ENCODE measurements at places on chromosomes 6 and 20.

DNA sequence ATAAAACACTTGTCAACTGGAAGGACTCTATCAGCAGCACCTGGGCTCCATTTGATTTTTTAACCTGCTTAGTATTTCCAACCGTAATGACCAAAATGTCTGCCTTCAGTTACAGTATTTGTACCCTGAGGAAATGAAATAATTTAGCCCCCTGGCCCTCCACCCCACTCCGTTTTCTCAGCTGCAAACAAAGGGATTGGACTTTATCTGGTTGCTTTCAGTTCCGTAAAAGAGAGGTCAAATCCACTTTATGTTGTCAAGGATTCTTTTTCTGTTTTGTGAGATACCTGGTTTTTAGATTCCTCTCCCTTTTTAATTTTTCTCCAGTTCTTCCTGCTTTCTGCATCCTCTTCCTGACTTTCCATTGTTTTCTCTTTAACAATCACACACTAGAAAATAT lies 64.4 kb upstream of the BMP2 start:
- no peak for DNase-seq

- DNase-seq = no peak
Measured at GRCh38 chr6:19690325-19691075, 146.7 kb upstream of the ID4 start.

- no peak for DNase-seq
Measured at GRCh38 chr20:24871480-24872213, 77.4 kb upstream of the CST7 start.

DNA sequence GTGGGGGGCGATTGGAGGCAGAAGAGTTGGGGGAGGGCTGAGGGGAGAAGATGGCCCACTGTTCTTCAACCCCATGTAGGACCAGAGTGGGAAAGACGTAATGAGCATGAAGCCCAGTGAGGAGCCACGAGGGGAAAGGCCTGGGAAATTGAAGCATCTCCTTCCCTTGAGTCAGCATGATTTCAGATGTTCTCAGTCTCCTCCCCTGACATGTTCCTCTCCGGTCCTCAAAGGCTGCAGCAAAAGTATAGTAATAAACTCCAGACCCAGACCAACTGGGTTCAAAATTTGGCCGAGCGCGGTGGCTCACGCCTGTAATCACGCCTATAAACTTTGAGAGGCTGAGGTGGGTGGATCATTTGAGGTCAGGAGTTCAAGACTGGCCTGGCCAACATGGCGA lies 1.9 kb upstream of the NFKBIE start:
- DNase-seq = no peak

DNA sequence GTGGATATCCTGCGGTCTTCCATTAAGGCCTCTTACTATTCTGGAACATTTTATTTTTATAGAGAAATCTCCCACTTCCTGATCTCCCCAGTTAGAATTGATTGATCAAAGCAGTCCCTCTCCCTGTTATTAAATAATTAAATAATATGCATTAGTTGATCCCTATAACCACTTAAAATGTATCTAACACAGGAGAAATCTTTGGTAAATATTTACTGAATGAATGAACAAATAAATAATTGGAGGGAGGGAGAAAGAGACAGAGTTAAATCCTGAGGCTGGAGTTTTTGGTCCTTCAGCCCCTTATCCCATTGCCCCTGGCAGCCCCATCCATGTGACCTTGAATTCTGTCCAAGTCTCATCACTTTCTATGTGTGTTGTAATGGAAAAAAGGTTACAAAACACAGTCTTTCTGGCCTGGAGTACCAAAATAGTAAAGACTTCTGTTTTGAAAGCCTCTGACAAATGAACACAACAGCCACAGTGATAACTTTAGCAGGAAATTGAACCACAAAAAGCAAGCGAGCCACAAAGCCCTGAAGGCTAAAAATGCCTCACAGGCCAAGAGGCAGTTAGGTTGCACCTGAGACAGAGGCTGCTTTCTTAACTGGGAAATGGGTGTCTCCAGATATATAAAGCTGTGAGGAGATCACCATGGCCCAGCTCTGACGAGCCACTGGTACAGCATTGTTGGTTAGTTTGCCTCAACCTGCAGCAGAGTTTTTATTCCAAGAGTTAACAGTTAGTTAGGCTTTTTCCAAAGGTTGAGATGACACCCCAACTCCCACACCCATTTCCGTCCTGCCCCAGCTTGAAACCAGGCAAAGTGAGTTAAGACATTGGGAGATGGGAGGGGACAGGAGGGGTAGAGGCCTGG lies 11.3 kb downstream of the NT5E start:
- DNase-seq = peak; percentile 60

GRCh38 chr6:31569861-31570536 lies 2.1 kb upstream of the LTA start:
- DNase-seq = no peak

DNA sequence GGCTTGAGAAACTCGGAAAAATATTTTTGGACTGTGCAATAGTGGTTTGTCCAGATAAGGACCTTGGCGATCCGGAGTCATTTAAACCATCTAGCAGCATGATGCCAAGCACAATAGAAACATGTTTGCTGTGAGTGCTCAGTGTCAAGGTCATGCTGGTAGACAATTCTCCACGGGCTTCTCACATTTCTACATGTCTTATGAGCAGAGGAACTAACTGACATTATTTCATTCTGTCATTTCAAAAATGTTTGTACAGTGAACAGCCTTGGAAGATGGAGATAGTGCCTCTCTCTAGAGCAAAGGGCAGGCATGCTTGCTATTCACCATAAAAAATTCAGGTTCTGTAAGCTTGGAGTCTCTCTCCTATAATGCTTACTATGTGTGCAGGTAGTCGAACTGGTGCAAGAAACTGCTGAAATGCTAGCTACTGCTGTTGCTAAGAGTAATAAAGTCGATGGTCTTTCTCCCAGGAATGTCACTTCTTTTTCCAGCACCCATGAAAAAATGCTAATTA lies 25.4 kb upstream of the CCN2 start:
- no peak for DNase-seq

DNA sequence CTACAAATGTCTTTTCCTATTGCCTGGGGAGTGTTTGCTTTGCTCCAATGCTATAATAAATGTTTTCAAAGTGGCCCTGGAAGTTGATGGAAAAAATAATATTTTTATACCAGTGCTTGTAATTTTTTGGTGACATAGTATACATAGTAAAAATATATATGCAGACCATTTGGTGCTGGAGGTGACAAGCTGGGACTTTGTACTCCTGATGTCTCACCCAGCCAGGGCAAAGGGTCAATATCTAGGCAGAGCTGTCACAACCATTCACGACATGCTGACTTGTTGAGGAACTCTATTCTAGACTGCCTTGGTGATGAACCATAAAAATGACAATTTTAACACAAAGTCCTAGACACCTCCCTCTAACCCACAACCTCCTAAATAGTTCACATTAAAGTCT lies 203.0 kb downstream of the PLCB1 start:
- DNase-seq = no peak

- peak; percentile 14 for DNase-seq
Measured at GRCh38 chr20:59010995-59011873, 4.2 kb upstream of the CTSZ start.

GRCh38 chr6:156545931-156546330 lies 231.2 kb upstream of the ARID1B start:
- no peak for DNase-seq

DNA sequence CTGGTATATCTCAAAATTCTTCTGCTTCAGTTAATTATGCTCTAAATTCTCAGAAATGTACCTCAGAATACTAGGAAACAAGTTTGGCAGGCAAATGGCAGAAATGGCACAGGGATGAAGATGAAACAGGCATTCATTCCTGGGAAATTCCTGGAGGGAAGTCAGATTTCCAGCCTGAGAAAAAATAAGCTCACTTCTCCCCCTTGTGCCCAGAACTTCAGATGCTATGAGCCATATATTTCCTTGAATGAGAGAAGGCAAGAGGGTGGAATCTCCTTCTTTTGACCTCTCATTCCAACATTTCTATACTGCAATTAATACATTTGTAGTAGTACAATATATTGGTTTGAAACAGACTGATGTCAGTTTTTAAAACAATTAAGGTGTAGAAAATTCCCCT lies 22.8 kb downstream of the RGS17 start:
- no peak for DNase-seq

DNA sequence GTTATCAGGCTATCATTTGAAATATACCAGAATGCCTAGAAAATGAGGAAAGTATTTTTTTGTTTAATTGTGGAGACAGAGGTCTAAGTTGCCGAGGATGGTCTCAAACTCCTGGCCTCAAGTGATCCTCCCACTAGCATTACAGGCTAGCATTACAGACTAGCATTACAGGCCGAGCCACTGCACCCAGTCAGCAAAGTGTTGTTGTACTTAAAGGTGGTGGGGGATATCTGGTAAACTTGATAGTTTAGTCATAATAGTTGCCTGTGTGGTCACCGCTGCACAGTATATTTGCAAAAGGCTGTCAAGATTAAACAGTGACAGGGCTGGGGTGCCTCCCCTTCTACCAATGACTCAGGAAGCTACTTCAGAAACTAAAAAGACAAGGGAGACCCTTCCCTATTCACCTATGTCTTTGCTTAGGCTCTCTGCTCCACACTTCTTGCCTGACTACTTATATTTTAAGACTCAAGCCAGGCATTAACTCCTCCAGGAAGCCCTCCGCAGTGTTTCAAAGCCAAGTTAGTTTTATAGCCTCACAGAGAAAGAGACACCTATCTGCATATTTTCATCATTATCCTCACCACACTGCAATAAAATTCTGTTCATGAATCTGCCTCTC lies 3.1 kb upstream of the AKIRIN2 start:
- DNase-seq = peak; percentile 82

GRCh38 chr20:21767739-21768223 lies 62.3 kb downstream of the PAX1 start:
- DNase-seq = peak; percentile 9

GRCh38 chr6:18893540-18894269 lies 506.6 kb downstream of the RNF144B start:
- no peak for DNase-seq

GRCh38 chr6:135257631-135258405 lies 76.7 kb downstream of the MYB start:
- no peak for DNase-seq

DNA sequence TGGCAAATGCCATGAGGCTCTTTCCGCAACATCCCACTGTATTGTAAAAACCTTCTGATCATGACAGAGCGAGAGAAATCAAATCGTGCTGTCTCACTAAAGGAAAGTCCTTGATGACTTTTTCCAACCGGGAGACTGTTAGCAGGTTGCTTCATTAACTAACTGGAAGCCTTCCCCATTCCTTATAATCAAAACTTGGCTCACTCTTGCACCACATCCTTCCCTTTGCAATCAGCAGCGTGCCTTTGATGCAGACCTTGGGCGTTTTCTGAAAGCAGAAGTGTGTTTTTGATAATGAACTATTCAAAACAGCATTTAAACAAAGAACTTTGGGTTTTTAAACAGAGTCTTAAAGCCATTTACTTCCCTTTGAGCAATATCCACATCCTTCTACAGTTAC lies 96.2 kb upstream of the CNR1 start:
- no peak for DNase-seq

DNA sequence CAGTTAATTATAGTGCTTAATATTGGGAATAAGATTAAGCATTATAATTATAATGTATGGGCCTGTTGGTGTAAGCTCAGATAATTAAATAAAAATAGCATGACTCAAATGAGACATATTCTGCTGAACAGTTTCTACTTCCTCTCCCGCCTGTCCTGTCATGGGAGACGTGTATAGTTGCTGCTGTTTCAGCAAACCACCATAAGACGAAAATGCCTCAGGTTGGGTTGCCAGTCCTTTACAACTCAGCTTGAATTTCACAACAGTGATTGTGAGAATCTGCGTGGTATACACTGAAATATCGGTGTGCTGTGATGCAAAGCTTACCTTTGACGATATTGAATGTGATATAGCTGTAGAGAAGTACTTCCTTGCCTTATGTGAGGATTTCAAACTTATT lies 99.5 kb downstream of the POPDC3 start:
- DNase-seq = no peak

GRCh38 chr6:44338228-44339122 lies 4.0 kb upstream of the SPATS1 start:
- peak; percentile 79 for DNase-seq

DNA sequence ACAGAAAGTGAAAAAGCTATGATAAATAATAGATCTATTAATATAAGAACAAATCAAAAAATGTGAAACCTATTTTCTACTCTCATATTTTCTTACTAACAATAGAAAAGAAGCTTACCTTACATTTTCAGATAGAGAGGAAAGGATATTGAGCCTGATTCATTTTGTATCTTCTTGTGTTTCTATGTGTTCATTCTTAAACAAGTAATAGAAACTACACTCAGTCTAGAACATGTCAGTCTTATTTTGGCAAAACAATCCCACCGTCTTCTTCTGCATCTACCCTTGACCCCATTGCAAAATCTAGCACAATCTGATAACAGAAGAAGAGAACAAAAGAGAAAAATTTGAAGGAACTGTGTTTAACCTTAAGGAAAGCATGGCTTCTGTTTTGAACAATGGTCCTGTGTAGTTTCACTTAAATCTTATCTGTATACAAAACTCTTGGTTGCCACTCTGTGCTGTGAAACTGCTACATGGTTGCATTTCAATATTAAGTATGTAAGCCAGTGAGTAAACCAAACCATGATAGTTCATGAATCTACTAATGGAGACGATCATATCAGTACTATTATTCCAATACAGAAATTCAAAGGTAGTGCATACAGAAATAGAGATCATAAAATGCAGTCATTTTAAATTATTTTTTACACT lies 69.5 kb upstream of the LGSN start:
- no peak for DNase-seq

DNA sequence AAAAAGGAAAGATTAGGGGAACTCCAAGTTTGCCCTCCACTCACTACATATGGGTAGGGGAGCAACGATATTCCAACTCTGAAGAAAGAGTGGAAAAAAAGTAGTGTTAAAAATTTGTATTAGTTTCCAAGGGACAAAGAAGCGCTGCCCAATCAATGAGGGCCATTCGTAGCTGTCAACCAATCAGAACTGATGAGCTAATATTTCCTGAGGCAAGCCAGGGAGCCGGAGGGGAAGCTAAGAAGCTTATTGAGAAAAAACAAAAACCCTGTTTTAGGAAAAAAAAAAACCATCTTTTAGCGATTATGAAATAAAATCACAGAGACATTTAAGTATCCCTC lies 59.5 kb downstream of the TRIM38 start:
- peak; percentile 60 for DNase-seq

DNA sequence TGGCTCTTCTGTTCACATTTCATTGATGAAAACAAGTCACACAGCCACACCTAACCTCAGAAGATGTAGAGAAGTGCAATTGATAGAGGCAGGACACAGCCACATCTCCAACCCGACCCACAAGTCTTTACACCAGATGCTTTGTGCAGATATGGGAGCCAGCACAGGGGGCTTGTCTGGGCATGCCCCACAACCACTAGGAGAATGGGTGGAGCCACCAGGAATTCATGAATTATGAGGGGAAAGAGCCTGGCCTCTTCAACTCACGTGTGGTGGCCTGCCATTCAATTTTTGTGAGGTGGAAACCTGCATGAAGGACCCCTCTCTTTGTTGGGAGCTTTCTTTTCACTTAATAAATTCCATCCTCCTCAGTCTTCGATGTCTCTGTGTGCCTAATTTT lies 79.1 kb downstream of the OGFRL1 start:
- no peak for DNase-seq

Data from activated CD4-positive, alpha-beta memory T cell treated with anti-CD3 and anti-CD28 coated beads for 36 hours (primary cell).